ENCODE measurements at places on chromosomes 3 and 15. TPM values are rescaled to one million over a fixed set of nuclear protein-coding genes. Genes with fewer than 3 reads are reported as not detected.
A peak's percentile ranks its signal among the peaks of the same experiment; 100 is the strongest.

DNA sequence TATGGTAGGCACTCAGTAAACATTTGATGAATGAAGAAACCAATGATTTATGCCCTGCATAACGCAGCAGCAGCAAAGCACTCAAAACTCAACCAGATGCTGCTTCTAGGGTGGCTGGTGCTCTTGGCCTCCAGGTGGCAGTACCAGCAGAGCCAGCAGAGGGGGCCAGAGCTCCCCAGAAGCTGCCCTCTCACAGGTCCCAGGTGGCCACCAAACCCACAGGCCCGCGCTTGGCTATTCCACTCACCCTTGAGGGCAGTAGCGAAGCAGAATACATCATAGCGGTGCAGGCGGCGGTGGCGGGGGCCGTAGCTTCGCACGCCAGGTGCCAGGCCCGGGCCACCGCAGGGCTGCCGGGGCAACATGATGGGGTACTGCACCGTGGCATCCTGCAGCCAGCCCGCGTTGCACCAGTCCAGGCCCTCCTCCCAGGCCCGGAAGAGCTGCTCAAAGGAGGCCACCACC, 16.6 kb downstream of the HAPLN3 start:
- DNase-seq: peak; percentile 47

GRCh38 chr3:149401926-149402310, 24.5 kb upstream of the TM4SF1 start:
- DNase-seq: no peak

- no peak for DNase-seq
These were observed 28.9 kb upstream of the RAD18 start for GRCh38 chr3:8992199-8992598.

DNA sequence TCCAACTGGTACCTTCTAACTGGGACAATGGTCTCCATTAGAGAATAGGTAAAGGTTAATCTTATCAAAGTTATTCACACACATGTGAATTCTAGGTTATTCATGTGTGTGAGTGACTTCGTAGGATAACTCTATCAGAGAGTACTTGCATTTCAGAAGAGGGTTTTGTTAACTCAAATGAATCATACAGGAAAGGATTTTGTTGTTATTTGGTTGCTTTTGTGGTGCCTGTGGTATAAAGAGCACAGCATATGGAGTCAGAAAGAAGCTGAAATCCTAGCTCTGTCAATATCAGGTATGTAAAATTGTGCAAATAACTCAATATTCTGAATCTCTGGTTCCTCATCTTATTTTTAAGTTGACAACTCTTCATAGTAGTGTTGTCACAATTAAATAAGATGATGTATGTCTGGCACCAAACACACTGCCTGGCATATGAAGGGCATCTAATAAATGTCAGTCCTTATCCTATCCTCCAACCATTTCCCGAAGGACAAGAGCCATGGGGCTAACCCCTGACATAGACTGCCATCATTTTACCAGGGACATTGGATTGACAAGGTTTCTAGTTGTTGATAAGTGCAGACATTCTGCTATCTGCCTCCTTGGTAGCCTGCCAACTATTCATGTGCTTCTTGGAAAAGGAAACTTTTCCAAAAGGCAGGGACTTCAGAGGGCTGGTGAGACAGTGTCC, 48.7 kb upstream of the CMSS1 start:
- DNase-seq: no peak

GRCh38 chr3:190032923-190033322, 87.8 kb downstream of the P3H2 start:
- no peak for DNase-seq

GRCh38 chr3:106533093-106533787, 664.4 kb upstream of the CBLB start:
- DNase-seq: no peak

GRCh38 chr3:156808025-156808424, 18.1 kb upstream of the LEKR1 start:
- DNase-seq: no peak

GRCh38 chr3:25137606-25138005, 290.5 kb upstream of the RARB start:
- no peak for DNase-seq

GRCh38 chr3:150825916-150826377, 63.0 kb upstream of the SIAH2 start:
- peak; percentile 7 for DNase-seq

DNA sequence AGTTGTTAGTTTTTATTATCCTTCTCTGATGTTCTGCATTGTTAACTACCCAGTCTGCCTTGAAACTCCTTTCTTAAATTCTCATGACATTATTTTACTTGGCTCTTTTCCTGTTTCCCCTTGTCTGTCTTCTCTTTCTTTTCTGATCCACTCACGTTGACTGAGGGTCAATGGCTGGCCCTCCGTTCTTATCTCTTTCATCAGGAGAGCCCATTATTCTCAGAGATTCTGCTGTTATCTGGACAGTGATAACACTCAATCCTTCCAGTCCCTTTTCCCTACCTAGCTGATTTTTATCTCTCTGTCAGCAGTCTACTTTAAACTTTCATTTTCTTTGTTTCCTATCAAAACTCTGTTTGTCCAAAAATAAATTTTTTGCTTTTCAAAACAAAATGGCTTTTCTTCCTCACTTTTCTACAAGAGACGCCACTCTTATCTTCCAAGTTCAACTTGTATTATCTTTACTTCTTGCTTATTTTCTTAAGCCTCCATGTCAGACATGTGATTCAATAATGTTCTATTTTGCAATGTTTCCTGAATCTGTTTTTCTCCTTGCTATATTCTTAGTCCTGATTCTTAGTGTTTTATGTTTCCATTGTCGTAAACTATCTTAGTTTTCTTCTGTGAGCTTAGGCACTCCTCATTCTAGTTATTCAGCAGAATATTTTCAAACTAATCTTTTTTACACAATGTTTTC, 120.2 kb downstream of the NEDD4 start:
- no peak for DNase-seq

DNA sequence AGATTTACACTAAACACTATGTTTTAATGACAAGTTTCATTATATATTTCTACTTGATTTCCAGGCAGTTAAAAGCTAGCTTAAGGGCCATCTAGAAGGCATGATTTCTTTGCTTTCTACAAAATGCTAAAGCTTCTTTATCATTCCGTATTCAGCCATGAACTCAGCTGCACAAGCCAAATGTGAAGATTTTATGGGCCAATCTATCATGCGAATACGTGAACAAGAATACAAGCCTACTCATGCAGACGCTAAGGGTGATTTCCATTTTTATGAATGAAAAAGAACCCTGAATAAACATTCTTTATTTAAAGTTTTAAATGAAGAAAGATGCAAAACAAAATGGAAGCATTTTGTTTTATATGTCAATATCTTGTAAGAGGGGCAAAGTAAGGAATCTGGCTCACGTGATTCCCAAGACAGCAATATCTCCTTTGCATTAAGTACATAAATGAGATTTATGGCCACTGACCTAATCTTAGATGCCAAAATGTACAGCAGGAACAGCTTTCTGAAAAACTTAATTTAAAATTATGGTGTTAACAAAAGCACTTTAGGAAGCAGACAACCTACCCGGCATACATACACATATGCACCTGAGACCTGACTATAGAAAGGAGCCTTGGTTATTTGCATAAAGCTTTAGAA, 215.8 kb downstream of the DPH6 start:
- no peak for DNase-seq

DNA sequence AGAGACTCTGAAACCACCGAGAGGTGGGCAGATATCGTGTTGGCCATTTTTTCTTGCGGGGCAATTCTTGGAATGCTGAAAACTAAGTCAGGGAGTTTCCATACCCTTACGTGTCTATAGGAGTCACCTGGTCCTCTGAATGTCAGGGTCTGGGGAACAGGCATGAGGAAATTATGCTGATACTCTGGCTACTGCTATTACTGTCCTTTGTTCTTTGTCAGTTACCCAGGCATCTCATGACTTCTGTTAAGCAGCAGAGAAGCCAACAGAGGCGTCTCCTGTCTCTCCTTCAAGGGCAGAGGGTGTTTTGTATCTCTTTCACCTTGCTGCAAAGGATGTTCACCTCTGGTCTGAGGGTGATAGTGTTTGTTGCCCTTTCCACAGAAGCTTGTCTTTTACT, 559.5 kb upstream of the CCDC54 start:
- DNase-seq: no peak

GRCh38 chr3:110886222-110886893, 185.3 kb upstream of the NECTIN3 start:
- DNase-seq: no peak

DNA sequence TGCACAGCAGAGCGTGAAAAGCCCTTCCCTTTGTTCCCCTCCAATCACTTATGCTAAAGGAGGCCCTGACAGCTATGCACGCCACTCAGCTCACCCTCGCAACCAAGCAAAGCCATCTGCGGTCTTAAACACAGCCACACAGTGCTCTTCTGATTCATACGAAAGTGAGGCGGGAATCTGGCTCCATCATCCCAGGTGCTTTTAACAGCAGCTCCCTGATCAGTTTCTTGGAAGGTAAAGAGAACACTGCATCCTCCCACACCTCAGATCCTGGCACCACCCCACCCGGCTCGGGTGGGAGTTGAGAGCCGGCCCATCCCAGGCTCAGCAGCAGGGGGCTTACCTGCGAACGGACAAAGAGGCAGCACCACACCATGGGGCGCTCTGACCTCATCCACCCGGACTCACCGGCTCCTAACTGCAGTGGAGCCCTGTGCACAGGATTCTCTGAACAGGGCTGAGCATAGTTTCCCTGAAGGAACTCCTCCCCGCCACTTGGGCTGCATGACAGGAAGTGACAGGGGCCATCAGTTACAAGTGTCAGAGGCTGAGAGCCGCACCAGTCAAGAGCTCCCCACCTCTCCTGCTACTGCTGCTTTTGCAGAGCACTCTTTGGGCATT, 114.3 kb upstream of the ARHGEF3 start:
- DNase-seq: no peak

DNA sequence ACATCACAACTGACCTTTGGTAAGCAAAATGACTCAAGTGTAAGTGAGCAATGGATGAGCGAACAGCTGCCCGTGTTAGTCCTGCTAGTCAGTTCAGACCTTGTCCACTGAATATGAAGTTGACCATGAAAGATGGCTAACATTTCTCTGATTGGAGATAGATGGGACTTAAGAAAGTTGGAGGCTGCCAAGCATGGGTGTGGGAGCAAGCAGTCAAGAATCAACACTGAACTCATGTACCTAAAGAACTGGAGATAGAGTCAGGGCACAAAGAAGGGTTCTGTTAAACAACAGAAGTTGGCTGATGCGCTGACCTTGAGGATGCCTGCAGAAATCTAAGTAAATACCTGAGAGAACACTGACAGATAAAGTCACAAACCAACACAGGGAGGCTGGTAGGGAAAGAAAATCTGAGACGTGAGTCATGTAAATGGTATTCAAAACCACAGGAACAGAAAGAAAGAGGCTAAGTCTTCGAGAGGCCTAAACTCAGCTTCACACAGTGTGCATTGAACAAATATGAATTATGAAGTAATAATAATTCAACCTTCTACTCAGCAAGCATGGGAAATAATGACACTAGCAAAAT, 30.7 kb upstream of the ANPEP start:
- DNase-seq: no peak

GRCh38 chr15:62495670-62496614, 330.9 kb upstream of the C2CD4B start:
- no peak for DNase-seq

- no peak for DNase-seq
These were observed 80.5 kb upstream of the NEO1 start for GRCh38 chr15:72971766-72972165.

GRCh38 chr3:24086617-24087404, 141.7 kb downstream of the NR1D2 start:
- DNase-seq: no peak

DNA sequence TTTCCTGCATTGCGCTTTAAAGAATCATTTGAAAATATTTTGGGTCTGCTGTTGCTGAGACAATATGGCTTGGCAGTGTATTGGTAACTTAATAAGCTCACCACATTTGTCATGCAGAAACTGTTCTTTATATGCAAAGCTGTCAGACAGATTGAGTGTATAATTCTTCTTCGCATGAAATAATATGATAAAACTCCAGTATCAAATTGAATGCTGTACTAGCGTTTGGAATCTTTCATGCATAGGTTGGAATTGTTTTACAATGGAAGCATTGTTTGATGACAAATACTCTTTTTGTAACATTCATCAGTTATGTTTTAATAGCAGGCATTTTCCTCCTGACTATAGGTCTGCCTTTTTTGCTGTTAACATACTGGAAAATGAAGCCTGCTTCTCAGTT, 53.8 kb downstream of the RBMS3 start:
- DNase-seq: no peak

- DNase-seq: peak; percentile 46
These were observed 48.5 kb downstream of the CHCHD6 start for GRCh38 chr3:126752303-126753190.

DNA sequence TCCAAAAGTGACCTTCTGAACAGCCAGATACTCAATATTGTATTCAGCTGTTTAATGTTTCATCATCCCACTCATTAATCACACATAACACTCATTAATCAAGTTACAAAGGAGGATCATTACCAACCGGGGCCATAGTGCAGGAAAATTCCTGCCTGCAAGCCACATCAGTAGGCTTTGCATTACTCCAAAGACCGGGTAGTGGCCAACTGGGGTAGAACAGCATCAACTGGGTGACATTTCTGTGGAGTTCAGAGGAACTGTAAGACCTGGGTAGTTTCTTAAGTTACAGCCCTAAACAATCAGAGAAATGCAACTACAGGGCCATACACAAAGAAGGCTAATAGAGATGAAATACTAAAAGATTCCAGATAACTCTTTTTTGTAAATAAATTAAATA, 253.1 kb downstream of the WDR72 start:
- no peak for DNase-seq

- no peak for DNase-seq
These were observed 15.9 kb upstream of the SMAD3 start for GRCh38 chr15:67049351-67050044.

DNA sequence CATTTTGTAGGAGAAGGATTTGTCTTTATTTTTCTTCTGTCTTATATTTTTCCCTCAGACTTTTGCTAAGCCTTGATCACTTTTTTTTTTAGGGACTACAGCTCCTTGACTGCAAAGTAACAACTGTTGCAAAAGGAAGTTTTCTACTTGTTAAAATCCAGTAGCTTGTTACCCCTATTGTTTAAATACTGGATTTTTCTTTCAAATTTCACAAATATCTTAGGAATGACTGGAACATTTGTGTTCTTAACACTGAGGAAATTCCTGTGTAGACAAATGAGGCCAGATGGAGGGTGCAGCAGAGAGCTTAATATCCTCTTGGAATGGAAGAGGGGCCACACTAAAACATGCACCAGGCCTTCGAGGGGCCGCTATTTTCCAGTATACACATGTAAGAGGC, 3.2 kb upstream of the PGPEP1L start:
- no peak for DNase-seq

SLC33A1 gene
- 36.0 TPM for total RNA-seq

CPLX3 gene
- total RNA-seq: not detected

RLBP1 gene
- total RNA-seq: not detected

C2CD4A gene
- total RNA-seq: 1.2 TPM

PARL gene
- total RNA-seq: 32.9 TPM

TJP1 gene
- 35.5 TPM for total RNA-seq

TEX55 gene
- total RNA-seq: not detected

CRYGS gene
- 3.0 TPM for total RNA-seq
